ENCODE measurements at places on chromosomes 5 and 9.

DNA sequence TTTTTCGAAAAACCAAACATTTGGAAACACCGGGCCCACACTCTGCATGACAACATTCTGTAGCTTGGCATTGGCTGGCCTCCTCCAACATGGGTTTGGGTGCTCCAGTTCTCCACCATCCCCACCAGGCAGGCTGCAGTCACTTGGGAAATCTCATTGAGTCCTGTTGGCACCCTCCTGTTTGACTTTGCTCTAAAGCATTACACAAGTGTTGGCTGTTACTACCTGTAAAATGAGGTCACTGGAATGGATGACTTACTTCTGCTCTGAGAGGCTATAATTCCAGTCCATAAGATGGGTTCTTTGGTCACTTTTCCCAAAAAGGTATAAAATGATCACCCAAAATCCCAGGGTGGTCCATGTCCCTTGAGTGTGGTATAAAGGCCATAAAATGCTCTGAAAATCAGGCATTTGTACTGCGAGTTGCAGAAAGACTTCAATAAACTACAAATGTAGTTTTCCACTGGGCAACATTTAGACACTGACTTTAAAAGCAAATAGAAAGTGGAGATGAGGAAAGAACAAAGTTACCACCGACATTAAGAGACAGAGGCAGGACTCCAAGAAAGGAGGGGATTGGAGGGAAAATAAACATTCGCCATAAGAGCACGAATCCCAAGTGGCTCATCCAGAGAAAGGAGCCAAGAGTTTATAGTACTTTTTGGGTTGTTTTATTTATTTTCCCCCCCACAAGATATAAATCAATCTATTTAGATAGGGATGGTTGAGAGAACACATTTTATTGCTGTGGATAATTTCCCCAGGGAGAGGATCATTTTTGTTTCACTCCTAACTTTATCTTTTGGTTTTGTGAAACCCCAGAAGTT, 295.1 kb downstream of the TLE1 start:
- no peak for DNase-seq

DNA sequence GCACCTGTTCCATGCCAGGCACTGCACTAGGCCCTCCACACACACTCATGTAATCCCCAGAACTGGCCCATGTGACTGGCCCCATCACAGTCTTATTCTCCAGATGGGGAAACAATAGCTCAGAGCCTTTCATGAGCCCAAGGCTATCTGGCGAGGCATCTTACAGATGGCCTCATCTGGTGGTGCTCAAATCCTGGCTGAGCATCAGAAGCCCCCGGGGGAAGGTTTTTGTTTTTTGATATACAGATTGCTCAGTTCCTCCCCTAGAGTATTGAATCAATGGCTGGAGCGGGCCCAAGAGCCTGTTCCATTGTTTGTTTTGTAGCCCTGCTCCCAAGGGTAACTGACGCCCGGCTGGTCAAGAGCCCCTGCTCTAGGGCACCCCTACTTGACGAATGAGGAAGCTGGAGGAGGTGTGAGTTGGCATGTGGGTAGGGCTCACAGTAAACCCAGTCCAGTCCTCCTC, 145.3 kb upstream of the RAPGEF1 start:
- DNase-seq: no peak

GRCh38 chr5:139757727-139758509, 37.7 kb upstream of the PSD2 start:
- no peak for DNase-seq

DNA sequence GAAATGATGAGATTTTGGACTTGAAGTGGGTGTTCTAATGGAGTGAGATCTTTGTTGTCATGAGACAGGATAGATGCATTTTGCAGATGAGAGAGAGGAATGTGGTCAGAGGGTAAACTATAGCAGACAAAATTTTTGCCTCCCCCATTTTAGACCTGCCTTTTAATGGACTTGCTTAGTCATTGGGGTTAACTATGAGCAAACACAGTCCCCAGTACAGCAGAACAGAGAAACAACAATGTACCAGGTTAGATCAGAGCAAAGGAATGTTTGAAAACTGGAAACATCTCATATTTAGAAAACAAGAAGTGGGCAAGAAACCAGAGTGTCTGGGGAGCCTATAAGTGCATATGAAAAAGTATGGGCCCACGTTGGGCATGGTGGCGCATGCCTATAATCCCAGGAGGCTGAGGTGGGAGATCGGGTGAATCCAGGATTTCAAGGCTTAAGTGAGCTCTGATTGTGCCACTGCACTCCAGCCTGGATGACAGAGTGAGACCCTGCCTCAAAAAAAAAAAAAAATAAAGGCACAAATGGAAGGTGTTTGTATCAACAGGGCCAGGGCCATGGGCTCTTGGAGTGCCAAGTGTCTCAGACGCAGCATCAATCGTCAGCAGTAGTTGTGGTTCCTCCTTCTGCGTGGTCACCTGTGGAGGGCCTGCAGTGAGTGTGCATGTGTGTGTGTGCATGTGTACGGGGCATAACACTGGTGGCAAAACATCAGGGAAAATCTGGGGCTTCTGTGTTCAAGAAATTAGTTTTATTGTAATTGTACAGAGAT, 214.4 kb upstream of the S1PR3 start:
- DNase-seq: peak; percentile 80

DNA sequence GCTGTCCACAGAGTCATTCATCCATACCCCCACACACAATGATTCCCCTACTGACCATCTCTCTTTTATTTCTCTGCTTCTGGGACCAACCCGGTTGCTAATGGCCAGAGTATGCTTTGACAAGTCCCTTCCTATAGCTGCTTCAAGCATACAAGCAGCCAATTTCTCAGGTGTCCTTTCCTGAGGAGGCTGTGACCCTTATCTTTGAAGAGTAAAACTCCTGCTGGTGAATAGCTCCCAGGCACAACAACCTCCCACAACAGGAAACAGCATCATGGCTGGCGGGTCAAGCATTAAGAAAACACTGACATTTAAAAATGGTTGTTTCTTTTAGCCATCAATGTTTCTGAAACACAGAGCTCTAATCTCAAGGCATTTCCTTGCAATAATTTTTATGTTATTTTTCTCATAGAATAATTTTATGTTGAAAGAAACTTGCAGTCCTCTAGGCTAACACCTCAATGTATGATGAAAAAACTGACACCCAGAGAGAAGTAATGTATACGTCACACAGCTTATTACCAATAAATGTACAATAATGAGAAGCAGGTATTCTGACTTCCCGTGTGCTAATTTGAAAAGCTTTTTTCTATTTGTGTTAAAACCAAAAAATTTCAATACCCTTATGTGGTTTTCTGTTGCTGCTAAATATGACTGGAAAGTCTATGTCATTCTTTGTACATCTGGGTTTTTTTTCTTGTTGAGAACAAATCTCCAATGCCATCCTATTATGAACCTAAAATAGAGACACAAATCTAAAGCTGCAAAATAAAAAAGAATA, 7.5 kb upstream of the PAM start:
- no peak for DNase-seq

- DNase-seq: no peak
Measured at GRCh38 chr9:136851941-136852663, at the start of gene MAMDC4. TSS of gene MAMDC4 (plus strand) at chr9:136852346. CDS start at chr9:136852417, 71 bp downstream.

- no peak for DNase-seq
Measured at GRCh38 chr5:134047687-134048056, 42.9 kb upstream of the VDAC1 start.

DNA sequence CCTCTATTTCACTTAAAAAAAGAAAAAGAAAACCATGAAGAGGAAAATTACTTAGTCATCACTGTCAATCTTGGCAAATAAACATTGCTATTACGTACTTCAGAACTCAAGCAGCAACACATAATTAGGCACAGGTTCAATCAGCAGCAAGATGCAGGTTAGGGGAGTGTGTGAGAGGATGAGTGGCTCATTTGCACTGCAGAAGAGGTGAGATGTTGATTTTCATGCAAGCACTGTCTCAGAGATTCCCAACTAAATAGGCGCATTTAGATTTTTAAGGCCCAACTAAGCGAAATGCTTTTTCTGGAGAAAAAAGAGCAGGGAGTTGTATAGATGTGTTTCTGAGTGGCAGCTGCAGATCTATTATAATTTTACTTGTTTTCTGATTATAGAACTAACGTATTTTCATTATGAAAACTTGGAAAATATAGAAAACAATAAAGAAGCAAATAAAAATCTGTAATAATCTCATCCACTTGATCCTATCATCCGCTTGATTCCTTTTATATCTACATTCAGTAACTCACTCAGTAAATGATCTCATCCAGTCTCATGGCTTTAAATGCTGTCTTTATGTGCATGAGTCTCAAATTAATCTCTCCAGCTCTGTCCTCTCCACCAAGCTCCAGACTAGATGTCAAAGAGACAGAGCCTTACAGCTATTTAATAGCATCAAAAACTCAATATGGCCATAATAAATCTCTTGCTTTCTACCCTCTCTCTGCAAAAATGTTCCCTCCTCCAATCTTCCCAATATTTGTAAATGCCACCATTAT, 162.5 kb downstream of the ZNF462 start:
- no peak for DNase-seq

GRCh38 chr9:112699230-112699629, 18.7 kb downstream of the INIP start:
- DNase-seq: no peak

DNA sequence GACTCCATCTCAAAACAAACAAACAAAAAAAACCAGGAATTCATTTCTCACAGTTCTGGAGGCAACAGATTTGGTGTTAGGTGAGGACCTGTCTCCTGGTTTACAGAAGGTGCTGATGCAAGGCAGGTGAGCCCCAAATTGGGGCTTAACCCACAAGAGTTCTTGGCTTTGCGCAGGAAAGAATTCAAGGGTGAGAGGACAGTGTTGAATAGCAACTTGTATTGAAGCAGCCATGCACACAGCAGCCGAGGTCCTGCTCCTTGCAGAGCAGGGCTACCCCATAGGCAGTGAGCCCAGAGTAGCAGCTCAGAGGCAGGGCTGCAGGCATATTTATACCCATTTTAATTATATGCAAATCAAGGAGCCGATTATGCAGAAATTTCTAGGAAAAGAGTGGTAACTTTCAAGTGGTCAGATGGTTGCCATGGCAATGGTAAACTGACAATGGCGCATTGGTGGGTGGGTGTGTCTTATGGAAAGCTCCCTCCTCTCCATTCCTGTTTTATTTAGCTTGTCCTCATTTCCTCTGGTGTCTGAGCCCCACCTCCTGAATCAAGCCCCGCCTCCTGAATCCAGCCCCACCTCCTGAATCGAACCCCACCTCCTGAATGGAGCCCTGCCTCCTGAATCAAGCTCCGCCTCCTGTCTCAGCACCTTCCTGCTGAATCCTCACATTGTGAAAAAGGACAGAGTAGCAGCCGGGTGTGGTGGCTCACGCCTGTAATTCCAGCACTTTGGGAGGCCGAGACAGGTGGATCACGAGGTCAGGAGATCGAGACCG, 34.5 kb upstream of the COL5A1 start:
- no peak for DNase-seq

GRCh38 chr9:122374885-122375420, 4.1 kb downstream of the PTGS1 start:
- no peak for DNase-seq

DNA sequence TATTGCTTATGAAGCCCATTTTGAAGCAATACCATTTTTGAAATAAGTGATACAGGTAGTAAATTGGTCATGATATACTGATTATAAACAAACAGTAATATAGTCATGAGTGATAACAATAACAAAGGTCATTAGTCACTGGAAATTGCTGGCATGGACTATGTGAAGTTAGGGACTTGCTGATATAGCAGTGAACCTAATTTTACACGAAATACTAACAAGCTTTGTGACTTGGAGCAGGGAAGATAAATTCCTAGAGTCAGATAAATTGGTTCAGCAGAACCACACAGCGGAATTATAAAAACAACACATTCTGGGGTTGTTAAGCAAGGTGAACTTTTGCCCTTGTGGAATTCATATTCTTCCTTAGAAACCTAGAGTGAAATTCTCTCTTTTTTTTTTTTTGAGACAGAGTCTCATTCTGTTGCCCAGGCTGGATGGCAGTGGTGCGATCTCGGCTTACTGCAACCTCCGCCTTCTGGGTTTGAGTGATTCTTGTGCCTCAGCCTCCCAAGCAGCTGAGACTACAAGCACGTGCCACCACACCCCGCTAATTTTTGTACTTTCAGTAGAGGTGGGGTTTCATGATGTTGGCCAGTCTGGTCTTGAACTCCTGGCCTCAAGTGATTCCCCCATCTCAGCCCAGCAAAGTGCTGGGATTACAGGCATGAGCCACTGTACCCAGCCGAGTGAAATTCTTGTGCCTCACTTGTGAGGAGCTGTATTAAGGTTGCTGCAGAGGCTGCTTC, 6.0 kb downstream of the UGCG start:
- DNase-seq: peak; percentile 42

GRCh38 chr5:68830377-68830898, 263.4 kb upstream of the SLC30A5 start:
- no peak for DNase-seq

DNA sequence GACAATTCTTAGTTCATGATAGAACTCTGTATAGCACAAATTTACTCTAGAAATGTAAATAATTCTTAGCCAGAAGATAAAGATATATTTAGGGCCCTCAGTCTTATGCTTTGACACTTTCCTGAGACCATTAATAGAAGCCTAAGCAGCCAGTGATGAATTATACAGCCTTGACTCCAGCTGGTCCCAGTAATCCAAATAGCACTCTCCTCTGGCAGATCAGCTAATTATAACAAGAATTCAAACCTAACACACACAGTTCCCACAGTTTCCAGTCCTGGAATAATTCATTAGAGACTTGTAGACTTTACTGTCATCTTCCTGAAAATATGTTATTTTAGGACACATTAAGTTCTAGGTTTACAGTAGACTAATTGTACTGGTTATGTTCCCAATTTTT, 50.4 kb downstream of the SHOC1 start:
- DNase-seq: no peak

- DNase-seq: no peak
Measured at GRCh38 chr9:84711936-84712335, 42.4 kb downstream of the NTRK2 start.

- DNase-seq: peak; percentile 1
Measured at GRCh38 chr9:37540634-37541033, 35.5 kb downstream of the FBXO10 start.

- DNase-seq: no peak
Measured at GRCh38 chr9:129852579-129852978, 17.3 kb downstream of the USP20 start.

- no peak for DNase-seq
Measured at GRCh38 chr9:131024978-131025868, 16.2 kb downstream of the LAMC3 start.

DNA sequence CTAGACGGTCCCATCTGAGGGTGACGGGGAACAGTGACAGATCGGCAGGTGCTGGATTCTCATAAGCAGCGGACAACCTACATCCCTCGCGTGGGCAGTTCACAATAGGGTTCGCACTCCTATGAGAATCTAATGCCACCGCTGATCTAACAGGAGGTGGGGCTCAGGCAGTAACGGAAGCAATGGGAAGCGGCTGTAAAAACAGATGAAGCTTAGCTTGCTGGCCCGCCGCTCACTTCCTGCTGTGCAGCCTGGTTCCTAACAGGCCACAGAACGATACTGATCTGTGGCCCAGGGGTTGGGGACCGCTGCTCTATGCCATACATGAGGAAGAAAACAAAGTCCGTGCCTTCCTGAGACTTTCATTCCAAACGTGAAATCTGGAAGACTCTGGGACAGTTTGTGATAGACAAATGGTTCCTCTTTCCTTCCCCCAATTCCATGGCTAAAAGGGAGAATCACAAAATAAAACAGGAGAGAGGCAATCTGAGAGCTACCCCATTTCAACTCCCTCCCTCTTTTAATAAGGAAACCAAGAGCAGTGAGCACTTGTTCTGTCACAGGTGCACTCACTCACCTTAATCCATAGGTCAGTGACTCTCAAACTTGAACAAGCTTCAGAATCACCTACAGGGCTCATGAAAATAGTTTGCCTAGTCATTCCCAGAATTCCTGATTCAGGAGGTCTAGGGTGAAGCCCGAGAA, 12.1 kb downstream of the PDCL start:
- peak; percentile 87 for DNase-seq

All from kidney capillary endothelial cell (primary cell).